ENCODE measurements at places on chromosomes 11 and 22.

GRCh38 chr11:34185926-34186841 lies 80.8 kb downstream of the NAT10 start:
- DNase-seq, result no peak

GRCh38 chr11:59671471-59671870 lies 2.6 kb upstream of the PATL1 start:
- DNase-seq, result no peak

- no peak for DNase-seq
Measured at GRCh38 chr11:8317159-8317558, 53.5 kb upstream of the LMO1 start.

DNA sequence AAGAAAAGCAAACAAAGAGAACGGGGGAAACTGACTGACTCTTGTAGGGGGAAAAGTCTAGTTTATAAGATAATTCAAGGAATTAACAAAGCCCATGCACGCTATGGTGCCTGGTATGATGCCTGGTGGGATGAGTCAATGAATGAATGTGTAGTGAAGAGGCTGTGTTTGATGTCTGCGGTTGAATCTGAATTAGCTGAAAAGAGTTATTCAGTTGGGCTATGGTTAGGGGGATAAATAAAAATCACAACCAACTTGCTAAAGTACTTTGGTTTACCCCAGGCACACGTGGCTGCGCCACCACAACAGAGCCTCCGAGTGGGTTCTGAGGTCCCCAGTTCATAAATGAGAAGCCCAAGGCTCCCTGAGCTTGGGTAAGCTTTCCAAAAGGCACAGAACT lies 369.3 kb upstream of the SYN3 start:
- DNase-seq, result no peak

All from tibial artery (tissue), 4 donors.